C1 segment of cervical spinal cord (tissue), 14 donors: ENCODE measurements at places on chromosomes 2 and 18.

- DNase-seq: no peak
Measured at GRCh38 chr2:1676091-1676912, 68.0 kb downstream of the PXDN start.

- no peak for DNase-seq
Measured at GRCh38 chr2:113176696-113177355, 3.1 kb downstream of the PSD4 start.

DNA sequence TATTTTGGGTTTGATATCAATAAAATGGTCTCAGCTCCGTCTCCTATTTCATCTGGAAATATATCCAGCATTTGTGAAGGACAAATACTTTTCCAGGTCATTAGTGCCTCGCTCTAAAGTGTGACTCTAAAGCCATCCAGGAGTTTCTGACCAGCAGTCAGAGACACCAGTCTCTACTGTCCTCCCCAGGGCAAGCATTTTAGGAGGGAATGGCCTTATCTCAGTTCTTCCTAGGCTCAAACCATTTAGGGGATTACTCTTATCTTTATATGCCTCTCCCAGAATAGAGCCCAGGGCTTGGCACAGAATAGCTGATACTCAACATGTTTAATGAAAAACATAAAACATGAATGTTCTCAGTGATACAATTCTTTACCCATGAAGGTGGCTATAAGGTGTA, 187.6 kb downstream of the NAPG start:
- no peak for DNase-seq

- DNase-seq: no peak
Measured at GRCh38 chr2:72920318-72921087, 3.2 kb downstream of the EMX1 start.

GRCh38 chr2:27086090-27086723, 365 bp upstream of the KHK start:
- peak; percentile 87 for DNase-seq

- no peak for DNase-seq
Measured at GRCh38 chr2:160379399-160379798, 114.2 kb downstream of the RBMS1 start.

DNA sequence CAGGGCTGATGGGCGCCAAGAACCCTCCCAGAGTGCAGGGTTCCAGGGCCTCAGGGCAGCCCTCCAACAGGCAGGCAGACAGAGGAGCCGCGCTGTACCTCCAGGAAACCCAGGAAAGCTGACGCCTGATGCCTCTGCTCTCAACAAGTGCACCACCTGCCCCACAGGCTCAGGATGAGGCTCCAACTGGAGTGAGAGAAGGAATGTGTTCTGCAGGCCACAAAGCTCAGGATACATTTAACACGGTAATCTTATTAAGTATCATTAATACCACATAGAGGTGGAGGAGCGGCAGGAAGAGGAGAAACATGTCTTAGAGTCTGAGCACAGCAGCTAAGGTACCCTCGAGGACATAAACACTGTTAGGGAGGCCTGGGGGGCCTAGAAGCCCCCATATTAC, 155.9 kb upstream of the CAPN13 start:
- no peak for DNase-seq

DNA sequence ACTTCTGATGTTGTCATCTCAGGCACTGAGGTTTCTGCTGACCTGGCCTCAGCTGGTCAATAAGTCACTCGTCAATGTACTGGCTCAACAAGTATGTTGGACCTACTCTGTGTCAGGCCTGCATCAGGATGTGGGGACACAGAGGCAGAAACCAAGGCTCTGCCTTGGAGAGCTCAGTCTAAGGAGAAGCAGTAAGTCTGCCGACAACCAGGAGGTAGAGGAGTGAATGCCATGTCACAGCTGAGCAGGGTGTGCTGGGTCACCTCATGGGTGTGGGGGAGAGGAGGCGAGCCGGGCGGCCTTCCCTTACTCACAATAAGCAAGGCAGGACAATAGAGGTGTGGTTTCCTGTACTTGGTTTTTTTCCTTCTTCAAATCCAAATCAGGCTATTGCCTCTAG, 75.8 kb downstream of the COLEC12 start:
- DNase-seq: no peak
